ENCODE measurements at places on chromosomes 6 and 20.

DNA sequence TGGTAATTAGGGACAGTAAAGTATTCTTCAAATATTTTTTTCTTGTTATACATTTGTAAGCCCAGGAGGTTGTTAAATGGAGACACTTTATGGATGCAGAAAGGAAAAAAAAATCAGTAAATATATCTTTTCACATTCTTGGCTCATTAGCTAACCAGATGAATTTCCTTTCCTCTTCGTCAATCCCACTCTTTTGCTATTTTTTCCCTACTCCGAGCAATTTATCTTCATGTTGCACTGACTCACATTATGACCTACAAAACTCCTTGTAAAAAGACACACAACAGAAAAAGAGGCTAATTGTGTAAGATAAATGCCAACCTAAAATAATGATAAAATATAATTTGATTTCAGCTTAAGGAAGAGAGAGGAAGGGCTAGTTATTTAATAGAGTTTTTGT, 472.9 kb upstream of the ZNF337 start:
- peak; percentile 50 for DNase-seq

DNA sequence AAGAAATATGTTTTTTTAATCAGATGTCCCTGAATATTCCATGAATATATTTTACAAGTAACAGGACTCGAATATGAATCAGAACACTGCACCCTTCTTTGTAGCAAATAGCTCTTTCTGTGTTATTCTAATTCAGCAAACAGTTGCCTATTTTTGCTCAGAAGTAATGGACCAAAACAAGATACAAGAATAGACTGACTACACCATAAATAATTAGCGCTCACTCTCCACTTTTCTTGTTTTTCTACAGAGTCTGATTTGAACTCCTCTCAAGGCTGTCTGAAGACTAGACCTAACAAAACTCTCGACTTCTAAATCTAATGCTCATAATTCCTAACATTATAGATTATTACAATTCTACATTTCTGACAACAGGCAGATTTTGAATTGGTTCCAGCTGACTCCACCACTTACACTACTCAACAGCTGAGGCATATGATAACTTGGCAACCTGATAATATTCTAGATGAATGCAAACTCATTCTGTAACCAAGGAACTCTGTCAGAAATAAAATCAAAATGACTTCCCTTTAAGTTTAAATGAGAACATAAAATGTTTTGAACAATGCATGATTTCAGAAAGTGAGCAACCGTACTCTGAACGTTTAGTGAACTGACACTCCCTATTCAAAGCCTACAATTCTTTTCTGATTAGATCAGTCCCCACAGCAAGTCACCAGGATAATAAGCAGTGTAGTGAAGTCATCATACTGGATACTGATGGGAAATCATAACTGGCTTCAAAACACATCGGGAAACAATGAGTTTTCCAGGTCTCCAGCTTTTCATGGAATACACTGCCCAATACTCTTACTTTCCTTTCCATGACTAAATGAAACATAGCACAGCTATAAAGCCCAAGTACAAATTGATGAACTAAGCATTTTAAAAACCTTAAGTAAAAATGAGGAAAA, 114.2 kb upstream of the BEND6 start:
- peak; percentile 83 for DNase-seq

DNA sequence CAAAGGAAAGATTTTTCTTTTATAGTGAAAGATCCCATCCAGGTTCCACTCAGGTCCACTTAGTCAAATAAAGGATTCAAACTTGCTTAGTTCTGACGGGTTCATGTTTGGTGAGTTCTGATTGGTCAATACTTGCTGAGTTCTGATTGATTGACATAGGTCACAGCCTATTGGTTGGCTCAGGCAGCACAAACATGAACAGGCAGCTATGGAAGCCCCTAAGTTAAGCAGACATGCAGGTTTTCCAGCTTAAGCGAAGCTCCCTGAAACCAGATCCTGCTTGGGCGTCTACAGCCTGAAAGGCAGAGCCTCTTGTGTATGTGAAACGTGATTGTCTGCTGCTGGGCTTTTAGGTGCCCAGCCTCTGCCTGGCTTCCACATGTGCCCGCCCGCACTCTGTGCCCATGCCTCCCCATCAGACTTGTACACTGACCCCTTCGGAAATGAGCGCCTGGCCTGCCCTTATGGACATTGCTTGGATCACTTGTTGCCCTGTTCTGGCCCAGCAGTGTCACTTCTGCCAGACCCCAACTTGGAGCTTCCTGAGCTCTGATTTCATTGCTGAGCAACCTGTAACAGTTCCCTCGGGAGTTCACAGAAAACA, 45.4 kb upstream of the ECI2 start:
- DNase-seq, result peak; percentile 63

GRCh38 chr6:78484198-78485064, 382.9 kb upstream of the IRAK1BP1 start:
- DNase-seq, result no peak

DNA sequence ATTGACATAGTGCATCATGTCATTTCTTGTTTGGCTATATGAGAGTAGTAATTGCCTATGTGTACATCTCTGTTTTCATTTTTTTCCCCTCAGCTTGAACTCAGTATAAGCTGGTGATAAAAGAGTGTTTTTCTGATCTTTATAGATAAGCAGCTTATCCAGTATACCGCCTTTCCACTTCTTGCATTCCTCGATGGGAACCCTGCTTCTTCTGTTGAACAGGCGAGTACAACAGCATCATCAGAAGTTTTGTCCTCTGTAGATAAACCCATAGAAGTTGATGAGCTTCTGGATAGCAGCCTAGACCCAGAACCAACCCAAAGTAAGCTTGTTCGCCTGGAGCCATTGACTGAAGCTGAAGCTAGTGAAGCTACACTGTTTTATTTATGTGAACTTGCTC, 32.3 kb downstream of the HSF2 start:
- DNase-seq, result no peak

DNA sequence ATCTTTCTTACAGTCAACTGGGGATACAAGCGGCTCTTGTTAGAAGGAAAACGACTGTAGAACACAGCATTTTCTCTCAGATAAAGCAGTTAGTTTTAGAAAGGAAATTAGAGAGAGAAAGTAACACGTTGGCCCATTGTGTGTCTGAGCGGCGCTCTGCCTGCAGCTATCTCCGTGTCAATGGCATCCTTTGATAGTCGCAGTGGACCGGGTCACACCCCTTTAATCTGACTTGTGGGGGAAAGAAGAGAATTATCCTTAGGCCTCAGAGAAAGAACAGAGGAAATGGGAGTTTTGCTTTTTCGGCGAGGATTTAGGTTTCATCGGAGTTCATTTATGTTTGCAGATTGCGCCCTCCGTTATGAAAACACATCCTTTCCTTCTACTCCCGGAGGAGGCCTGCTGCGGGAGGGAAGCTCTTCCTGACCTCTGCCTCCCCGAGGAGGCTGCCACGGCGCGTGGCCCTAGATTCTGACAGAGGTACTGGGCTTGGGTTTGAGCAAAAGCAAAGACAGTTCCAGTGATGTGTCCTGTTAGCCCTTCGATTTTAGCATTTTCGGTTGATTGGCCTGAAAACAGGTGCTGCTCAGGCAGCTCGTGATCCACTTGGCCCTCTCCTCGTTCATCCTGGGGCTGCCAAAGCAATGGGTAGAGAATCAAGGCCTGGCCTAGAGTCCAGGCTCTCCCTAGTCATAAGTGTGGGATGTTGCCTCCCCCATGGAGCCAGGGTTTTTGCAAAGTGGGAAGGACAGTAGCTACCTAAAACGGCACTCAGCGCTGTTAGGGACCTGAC, 74.9 kb downstream of the ZDHHC14 start:
- DNase-seq, result no peak

DNA sequence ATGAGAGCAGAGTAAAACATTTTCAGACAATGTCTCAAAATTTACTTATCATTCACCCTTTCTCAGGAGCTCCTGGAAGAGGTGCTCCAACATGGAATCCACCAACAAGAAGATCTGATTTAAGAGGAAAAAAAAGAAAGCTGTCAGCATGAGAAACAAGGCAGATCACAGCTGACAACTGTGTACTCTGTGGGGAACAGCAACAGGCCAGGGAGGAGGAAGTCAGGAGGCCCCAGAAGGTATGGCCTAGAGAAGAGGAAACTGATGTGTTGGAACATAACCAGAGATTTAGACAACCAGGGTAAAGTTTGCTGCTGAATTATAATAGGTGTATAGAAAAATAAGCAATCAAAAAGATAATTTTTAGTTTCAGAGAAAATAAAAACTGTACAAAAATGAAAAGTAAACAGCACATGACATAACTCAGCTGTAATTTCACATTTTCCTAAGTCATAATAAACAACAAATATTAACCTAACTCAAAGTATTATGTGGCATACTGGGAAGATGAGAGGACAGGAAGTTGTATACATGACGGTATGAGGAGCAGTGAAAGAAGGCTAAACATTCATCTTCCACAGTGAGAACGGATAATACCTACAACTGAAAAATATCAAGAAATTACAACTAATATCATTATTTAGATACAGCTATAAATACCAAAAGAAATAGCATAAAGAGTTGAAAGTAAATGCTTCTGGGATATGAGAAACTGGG, 113.6 kb upstream of the EMILIN3 start:
- DNase-seq, result no peak

DNA sequence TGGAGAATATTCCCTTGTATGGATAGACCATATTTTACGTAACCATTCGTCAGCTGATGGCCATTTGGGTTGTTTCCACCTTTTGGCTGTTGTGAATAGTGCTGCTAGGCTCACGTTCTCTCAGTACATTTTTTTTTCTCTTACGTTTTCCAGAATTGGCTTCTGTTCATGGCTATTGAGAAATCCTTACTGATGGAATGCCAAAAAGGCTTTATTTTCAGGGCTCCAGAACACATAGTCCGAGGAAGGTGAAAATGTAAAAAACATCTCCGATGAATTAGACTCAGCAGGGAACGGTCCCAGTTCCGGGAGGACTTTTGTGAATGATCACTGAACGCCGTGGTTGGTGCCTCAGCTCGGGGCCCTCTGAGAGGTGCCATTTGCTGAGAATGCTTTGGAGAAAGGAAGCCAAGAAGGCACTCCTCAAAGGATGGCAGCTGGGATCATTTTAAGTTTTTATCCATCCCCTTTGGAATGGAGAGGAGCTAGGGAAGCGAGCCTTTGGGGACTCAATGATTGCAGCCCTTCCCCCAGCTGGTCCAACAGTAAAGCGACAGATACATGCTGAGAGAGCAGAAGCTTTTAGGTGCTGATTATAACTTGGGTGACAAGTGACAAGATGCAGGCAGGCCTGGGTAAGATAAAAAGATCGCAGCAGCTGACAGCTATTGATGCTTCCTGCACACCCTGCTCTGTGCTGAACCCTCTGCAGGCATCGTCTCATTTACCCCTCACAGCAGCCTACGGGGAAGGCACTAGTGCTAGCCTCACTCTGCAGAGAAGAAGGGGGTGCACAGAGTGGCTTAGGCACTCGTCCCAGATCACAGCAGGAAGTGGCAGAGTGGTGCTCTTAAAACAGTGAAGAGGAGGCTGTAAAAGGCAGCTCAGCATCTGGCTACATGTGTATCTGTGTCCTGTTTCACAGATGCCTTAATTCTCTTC, 133.4 kb upstream of the KCNG1 start:
- peak; percentile 57 for DNase-seq

DNA sequence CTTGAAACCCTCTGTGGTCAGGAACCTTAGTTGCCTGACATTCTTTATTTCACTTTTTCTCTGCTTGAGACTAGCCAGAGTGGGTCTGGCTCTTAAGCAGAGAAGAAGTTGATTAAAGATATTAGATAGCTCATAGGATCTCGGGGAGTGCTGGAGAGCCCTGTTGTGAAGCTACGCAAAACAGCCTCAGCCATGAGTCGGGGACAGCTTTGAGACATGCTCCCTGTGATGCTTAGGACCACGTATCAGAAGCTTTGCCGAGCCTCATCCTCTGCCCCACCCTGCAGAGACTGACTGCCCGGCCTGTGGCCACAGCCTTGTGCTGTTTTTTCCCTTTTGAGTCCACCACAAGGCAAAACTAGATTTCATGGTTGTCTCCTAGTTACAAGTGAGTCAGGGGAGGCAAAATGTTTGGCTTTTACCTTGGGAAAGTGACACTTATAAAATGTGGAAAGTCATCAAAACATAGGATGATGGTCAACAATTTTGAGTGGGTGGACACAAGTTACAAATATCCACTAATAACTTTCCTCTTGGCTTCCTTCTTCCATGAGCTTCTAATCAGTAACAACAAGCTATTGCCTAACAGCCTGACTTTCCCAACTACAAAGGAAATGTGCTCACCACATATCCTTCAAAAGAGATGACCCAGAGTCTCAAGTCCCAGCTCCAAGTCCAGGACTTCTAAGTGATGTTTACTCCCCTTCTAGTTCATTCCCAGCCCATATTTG, 108.4 kb downstream of the JAG1 start:
- peak; percentile 89 for DNase-seq

GRCh38 chr6:75101896-75102295, 104.0 kb downstream of the COL12A1 start:
- DNase-seq, result peak; percentile 88

DNA sequence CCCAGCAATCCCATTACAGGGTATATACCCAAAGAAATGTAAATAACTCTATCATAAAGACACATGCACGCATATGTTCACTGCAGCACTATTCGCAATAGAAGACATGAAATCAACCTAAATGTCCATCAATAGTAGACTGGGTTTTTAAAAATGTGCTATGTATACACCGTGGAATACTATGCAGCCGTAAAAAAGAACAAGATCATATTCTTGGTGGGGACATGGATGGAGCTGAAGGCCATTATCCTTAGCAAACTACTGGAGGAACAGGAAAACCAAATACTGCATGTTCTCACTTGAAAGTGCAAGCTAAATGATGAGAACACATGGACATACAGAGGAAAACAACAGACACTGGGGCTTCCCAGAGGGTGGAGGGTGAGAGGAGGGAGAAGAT, 201.2 kb downstream of the GMDS start:
- DNase-seq, result no peak

DNA sequence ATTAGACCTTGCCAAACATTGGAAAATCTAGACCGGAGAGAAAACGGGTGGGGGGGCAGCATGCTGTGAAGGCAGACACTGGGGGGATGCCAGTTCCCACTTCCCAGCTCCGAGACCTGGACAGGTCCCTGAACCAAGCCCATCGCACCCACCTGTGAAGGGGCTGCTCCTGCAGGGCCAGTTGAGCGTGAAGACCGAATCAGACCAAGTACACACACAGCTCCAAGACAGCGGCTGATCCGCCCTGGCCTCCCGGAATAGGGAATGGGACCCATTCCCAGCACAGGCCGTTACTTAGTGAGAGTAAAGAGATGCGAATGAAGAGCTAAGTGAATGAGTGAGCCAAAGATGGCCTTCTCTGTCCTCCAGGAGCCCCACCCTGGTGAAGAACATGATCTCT, 41.5 kb upstream of the MDFI start:
- DNase-seq, result no peak

- DNase-seq, result peak; percentile 91
Observed at GRCh38 chr6:140774080-140774505, 1358.6 kb upstream of the GJE1 start.

- DNase-seq, result no peak
Observed at GRCh38 chr20:56934888-56935287, 305.8 kb downstream of the TFAP2C start.

DNA sequence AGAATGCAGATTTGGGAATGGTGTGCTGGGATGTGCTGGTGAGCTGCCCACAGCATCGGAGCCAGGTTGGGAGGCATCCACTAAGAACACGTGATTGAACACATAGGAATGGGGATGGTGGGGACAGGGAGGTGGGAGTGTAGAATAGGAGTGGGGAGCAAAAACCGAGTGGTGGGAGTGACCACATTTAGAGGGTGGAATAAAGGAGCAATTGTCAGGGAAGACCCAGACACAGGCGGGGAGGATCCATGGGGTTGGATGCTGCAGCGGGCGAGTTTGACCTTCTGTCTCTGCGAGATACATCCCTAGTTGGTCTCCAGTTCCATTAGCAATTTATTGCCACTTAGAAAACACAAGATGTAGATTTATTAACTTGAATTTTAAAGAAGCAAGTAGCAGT, 4.7 kb downstream of the NAA20 start:
- no peak for DNase-seq
